ENCODE measurements at places on chromosomes 12 and 14. TPM values are rescaled to one million over a fixed set of nuclear protein-coding genes. Genes with fewer than 3 reads are reported as not detected.

DNA sequence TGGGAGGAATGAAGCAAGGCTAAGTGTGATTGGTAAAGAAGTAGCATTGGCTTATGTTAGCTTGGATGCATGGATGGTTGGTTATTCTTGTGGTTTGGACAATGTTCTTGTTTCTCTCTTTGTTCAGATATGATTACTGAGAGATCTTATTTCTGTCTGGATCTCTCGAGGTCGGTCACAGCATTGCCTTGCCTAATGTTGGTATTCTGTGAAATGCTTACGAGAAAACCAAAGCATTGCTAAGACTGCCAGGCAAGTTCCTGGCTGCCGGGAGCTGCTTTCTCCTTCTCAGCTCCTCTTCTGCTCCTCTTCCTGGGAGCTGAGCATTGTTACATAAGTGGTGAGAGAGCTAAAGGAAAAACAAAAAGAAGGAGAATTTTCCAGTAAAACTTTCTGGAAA, 7.4 kb upstream of the RND1 start:
- no peaks in the 10 kb centered on the region for H3K4me1 ChIP-seq
- H3K4me3 ChIP-seq, result no peak overlapping the region
- DNase-seq, result no peak
- H3K36me3 ChIP-seq, result no peaks in the 10 kb centered on the region
- H3K27ac ChIP-seq, result no peak overlapping the region
- no peaks in the 10 kb centered on the region for H3K27me3 ChIP-seq

Gene KRT79
- total RNA-seq, result not detected

- H3K36me3 ChIP-seq, result no peaks in the 10 kb centered on the region
- no peak for DNase-seq
- no peak overlapping the region for H3K4me3 ChIP-seq
- no peaks in the 10 kb centered on the region for H3K27me3 ChIP-seq
Measured at GRCh38 chr12:109752117-109753053, 38.8 kb downstream of the FAM222A start.

Gene MAP3K9
- total RNA-seq, result 2.8 TPM

- no peaks in the 10 kb centered on the region for H3K4me1 ChIP-seq
- no peak for DNase-seq
- H3K27ac ChIP-seq, result no peak overlapping the region
- no peaks in the 10 kb centered on the region for H3K27me3 ChIP-seq
- no peak overlapping the region for H3K4me3 ChIP-seq
- H3K36me3 ChIP-seq, result no peaks in the 10 kb centered on the region
Measured at GRCh38 chr12:9710584-9711375, 22.1 kb downstream of the CLECL1 start.

DNA sequence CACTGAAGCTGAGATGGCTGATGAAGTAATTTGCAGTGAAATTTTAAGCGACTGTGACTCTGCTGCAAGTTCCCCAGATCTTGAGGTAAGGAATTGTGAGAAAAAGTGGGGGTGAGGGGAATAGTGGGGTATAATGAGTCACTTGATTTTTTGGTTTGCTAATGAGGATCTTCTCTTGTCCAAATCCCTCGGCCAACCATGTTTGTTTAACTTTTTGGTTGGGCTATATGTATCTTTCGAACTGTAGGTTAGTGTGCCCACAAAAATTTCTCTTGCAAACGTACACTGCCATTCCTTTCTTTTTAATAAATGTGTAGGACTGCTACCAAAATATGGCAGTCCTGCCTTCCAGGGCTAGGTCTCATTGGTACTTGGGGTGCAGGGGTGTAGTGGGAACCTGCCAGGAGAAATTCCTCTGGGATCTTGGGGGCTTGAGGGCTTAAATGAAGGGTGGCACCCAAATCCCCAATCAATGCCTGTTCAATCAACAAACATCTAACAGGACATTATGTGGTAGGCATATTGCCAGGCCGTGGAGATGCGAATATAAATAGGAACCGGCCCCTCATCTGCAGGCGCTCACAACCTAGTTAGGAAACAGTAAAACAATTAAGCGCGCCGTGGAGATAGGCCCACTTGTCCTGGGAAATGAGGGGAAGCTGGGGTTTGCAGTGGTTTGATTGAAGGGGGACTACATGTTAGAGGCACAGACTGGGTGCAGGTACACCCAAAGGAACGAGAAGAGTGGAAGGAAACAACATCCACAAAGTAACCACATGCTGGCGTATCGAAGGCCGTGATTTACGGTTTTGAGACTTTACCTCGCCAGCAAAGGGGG, 1.3 kb upstream of the PABPN1 start:
- H3K36me3 ChIP-seq, result no peaks in the 10 kb centered on the region
- peak overlapping the region; percentile 43 for H3K4me3 ChIP-seq
- H3K4me1 ChIP-seq, result peaks cover 9% of the 10 kb centered on the region

Gene ADGRD1
- 33.6 TPM for total RNA-seq

DNA sequence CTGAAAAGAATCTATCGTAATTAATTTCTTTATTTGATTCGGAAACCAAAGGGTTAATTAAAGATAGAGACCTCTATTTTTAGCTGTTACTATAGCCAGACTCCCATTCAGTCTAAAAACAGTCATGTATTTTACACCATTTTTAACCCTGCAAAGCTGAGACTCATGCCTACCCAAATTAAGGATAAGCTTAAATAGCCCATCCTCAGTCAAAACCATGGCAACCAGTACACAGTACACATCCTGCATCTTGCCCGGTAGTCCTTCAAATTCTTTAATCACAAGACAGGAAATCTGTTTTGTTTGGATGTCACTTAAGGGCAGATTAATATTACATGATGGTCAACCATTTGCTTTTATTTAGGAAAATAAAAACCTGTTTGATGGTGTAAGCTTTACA, 25.5 kb upstream of the KCNK10 start:
- no peaks in the 10 kb centered on the region for H3K36me3 ChIP-seq
- no peaks in the 10 kb centered on the region for H3K27me3 ChIP-seq
- H3K27ac ChIP-seq, result no peak overlapping the region
- no peak for DNase-seq
- H3K4me3 ChIP-seq, result no peak overlapping the region
- H3K4me1 ChIP-seq, result no peaks in the 10 kb centered on the region
